ENCODE measurements at places on chromosomes 7 and 10. TPM values are rescaled to one million over a fixed set of nuclear protein-coding genes. Genes with fewer than 3 reads are reported as not detected.

EGR2 gene
- total RNA-seq: 0.26 TPM

UNC5B gene
- 1.7 TPM for total RNA-seq

POMZP3 gene
- 25.4 TPM for total RNA-seq

THNSL1 gene
- 3.3 TPM for total RNA-seq

C10orf67 gene
- not detected for total RNA-seq

ACBD5 gene
- 26.3 TPM for total RNA-seq

EGFR gene
- total RNA-seq: 108 TPM

SDK1 gene
- total RNA-seq: 0.72 TPM

IKZF1 gene
- not detected for total RNA-seq

EEPD1 gene
- total RNA-seq: 49.8 TPM

SUGCT gene
- 1.0 TPM for total RNA-seq

DYDC2 gene
- not detected for total RNA-seq
